ENCODE measurements at places on chromosomes 11 and 22.
A peak's percentile ranks its signal among the peaks of the same experiment; 100 is the strongest.

GRCh38 chr11:107017433-107018218, 650 bp downstream of the GUCY1A2 start:
- DNase-seq = peak; percentile 13

- DNase-seq = no peak
Observed at GRCh38 chr11:34002420-34002819, 49.1 kb upstream of the CAPRIN1 start.

- no peak for DNase-seq
Observed at GRCh38 chr11:35419184-35419829, at the start of gene SLC1A2. TSS of gene SLC1A2 (minus strand) at chr11:35419558. CDS start at chr11:35418966, 592 bp downstream.

GRCh38 chr11:47791774-47792430, 24.8 kb upstream of the FNBP4 start:
- no peak for DNase-seq

DNA sequence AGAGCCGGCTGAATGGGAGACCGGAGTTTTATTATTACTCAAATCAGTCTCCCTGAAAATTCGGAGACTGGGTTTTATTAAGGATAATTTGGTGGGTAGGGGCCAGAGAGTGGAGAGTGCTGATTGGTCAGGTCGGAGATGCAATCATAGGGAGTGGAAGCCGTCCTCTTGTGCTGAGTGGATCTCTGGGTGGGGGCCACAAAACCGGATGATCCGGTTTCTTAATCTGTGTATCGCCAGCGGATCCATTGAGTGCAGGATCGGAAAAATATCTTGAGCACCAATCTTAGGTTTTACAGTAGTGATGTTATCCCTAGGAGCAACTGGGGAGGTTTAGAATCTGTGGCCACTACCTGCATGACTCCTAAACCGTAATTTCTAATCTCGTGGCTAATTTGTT, 886 bp upstream of the NIPSNAP1 start:
- no peak for DNase-seq

DNA sequence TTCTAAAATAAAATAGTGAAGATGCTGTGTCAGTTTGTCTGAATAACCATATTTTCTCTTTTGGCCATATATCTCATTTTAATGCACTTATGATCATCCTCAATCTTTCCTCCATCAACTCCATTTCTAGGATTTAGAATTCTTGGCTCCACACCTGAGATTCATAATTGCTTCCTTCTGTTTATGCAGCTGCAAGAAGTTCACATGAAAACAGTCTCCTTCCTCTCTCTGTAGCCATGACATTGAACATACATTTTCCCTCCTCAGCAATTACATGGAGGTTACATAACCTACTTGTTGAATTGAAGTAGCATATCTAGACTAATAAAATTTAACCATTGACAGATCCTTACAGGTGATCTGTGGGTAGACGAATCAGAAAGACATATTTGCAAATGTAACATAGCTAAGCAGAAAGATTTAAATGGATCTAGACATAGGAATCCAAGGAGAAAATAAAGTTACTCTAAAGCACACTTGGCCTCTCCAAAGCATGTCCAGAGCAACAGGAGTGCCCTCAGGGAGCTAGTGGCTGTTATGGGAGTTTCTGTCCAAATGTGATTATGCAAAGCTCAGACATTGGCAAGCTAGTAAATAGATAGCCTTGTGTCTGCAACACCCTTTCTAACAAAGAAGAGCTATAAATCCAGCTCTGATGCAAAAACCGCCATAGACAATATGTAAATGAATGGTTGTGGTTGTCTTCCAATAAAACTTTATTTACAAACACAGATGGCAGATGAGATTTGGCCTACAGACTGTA, 119.9 kb upstream of the MPPED2 start:
- DNase-seq = no peak

DNA sequence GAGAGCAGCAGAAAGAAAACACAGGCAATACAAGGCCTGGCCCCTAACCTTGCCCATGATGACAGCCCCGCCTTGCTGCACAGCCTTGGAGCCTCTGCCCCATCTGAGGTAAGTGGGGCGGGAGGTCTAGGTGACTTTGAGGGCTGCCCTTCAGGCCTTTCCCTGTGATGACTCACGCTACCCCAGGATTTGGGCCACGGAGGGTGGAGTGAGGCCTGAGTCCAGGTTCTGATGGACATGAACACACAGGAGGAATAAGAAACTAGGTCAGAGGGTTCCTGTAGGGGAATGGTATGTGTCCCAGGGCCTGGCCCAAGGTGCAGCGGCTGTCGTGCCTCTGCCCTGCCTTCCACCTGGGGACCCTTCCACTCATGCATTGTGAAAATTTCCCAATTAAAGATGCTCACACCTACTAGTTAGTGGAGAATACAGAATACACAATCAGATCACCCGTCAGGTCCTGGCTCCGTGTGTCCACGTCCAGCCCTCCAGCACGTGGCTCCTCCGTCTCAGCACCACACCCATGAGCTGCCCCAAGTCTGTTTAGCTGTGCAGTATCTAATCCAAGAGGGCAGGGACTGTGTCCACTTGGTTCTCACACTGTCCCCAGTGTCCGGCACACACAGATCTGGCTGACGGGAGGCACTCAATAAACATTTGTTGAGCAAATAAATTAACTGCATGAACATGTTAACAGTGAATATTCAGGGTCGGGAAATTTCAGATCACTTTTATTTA, 111.0 kb downstream of the CHST1 start:
- no peak for DNase-seq

DNA sequence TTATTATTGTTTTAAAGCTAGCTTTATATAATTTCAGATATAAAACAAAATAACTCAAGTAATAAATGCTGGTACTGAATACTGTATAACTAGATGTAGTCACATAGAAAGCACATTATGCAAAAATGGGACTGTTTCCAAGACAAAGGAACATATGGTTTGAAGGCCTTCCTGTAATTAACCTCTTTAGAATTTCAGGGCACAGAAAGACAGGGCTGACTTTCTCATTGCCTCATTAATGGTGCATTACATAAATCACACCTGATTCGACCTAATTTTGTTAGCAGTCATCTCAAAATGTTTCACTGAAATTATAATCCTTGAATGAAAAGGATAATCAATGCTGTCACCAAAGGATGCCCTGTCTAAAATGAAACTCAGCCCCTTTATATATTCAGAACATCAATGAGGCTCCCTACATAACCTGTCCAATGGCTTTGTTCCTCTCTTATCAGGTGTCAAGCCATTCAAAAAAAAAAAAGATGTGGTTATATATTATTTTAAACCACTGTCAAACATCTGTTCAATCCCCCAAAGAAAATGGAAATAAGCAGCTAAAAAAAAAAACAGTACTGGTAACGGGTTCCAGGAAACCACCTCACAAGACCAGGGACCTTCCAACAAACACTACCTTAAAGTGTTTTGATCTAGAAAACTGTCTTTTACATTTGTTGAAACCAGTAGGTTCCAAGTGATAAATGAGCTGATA, 77.4 kb downstream of the FAM168A start:
- no peak for DNase-seq

DNA sequence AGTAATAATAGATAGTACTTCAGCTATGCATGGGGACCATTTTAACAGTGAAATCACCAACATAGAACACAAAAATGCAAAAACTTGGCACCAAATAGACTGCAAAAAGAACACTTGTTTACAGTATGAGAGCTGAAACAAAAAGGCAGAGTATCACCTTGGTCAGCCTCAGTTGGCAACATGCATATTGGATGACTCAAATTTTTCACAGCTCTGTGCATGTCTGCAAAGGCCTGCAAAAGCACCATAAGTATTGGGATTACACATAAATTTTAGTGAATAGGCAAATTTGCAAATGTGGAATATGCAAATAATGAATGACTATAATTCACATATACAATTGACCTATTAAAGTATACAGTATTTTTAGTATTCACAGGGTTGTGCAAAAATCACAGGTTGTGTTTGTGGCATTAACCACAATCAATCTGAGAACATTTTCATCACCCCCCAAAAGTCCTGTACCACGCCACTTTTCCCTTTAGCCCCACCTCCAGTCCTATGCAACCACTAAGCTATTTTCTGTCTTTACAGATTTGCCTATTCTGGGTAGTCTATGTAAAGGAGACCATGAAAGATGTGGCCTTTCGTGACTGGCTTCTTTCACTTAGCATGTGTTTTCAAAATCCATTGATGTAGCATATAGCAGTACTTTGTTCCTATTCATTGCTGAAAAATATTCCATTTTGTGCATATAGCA, 47.2 kb downstream of the CCDC15 start:
- no peak for DNase-seq

DNA sequence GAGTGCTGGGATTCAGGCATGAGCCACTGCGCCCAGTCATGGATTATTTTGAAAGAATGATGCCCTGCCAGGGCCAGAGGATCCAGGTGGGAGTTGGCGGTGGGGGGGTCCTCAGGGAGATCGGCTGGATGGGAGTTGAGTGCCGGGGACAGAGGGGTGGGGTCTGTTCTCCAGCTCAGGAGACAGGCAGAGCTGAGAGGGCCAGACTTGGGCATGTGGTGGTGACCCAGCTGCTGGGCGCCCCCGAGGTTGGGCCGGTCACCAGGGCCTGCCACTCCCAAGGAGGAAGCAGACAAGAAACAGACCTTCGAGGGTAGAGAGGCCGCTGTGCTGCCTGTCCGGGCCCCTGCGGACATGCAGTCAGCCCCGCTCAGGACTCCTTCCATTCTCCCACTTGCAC, 11.8 kb upstream of the PRODH start:
- DNase-seq = no peak

DNA sequence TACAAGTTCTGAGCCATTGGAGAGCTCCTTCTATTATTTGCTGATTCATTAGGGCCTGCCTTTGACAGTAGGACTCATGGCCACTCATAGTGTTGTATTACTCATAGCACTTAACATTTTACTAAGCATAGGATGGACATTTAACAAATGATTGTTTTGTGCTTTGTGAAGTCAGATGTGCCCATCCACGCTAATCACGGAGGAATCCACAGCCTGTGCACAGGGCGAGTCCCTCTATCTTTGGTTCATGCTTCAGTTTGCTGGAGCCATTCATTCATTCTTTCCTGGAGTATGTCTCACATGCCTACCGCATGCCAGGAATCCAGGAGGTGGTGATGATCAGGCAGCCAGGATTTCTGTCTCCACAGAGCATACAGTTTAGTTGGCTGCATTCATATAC, 254.1 kb downstream of the NTM start:
- peak; percentile 60 for DNase-seq

DNA sequence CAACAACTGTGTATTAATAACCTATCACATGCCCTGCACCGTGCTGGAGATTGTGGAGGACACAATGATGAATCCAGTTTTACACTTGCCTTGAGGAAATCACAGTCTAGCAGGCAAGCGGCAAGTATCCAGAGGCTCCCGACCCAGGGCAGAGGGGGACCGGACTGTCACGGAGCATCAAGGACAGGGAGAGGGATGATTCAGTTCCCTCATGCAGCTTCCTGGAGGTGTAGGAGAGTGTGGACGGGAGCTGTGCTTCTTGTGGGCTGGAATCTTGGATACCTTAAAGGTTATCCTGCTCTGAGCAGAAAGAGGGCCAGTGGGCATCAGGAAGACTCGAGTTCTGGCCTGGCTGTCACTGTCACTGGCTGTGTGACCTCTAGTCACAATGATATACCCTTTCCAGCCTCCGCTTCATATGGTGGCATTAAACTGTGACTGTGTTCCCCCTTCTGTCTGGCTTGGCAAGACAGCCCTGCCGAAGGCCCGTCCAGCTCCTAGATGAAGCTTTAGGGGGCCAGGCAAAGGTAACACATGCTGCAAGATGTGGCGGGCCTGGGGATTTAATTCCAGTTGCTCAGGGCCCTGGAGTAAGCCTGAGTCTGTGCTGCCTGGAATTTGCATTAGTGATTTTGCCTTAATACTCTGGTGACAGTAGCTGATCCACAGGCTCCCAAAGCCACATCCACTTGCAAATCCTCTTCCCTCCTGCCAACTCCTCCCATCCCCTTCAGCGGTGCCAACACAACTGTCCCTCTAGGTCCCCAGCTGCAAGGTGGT, 162.8 kb downstream of the DSCAML1 start:
- DNase-seq = no peak

DNA sequence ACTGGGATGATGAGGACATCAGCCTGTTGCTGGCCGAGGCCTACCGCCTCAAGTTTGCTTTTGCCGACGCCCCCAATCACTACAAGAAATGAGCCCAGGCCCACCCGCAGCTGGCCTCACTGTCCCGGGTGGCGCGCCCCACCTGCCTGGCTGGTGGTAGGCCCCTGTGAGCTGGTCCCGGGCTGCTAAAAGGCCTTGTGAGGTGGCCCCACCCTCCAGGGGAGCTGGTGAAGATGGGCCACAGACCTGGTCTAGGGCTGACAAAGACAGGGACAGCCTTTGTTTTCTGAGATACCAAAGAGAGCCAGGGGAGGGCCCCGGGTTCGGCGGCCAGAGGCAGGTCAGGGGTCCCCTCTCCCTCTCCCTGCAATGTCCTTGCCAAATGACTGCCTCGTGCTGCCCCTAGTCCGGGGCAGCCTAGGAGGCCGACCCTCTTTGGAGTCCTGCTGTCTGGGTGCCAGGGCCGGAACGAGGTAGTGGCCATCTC, 411.1 kb downstream of the TBC1D22A start:
- no peak for DNase-seq

GRCh38 chr22:40838486-40838885, 18.0 kb downstream of the ST13 start:
- DNase-seq = no peak

DNA sequence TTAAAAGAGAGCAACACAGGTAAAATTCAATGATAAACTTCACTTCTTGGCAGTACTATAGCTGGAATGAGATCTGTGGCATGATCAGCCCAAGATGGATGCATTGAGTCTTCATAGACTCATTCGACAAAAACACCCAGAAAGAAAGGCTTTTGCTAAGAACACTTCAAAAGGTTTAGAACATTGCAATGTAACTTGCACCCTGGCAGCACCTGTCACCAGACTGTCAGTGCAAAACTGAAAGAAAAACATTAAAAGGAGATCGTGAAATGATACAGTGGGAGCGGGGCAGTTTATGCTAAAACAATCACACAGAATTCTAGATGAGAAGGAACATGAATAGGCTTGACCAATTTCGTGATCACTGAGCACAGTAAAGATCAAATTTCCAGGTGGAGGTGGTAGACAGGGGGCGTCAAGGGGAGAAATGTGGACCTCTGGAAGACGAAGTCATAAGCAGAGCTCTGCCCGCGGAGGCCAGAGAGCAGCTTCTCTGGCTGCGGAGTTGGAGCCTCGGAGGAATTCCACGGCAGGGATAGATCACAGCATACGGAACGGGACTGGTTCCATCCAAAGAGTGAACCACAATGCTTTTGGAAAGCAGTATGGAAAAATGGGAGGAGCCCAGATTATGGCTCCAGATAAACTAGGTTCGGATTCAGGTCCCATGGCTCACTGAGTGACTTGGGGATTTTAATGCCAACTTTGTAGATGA, 11.9 kb downstream of the VSIG10L2 start:
- DNase-seq = no peak
